ENCODE measurements at places on chromosomes 7 and 10.

- peaks cover 3% of the 10 kb centered on the region for H3K27me3 ChIP-seq
- H3K4me1 ChIP-seq = no peaks in the 10 kb centered on the region
- no peaks in the 10 kb centered on the region for H3K36me3 ChIP-seq
- no peak overlapping the region for H3K27ac ChIP-seq
Measured at GRCh38 chr7:15219758-15220157, 317.2 kb upstream of the DGKB start.

GRCh38 chr7:150788474-150789269, 11.5 kb downstream of the TMEM176B start:
- DNase-seq = no peak
- H3K4me1 ChIP-seq = peaks cover 38% of the 10 kb centered on the region
- no peak overlapping the region for H3K27ac ChIP-seq
- peaks cover 15% of the 10 kb centered on the region for H3K27me3 ChIP-seq

GRCh38 chr10:34815185-34816084, at the start of gene PARD3:
Gene PARD3, minus strand, starts transcription at chr10:34815296. Its CDS starts 301 bp downstream, at chr10:34814995.
- peak within 1 kb of the TSS; percentile 57 for H3K27ac ChIP-seq
- no peaks in the 10 kb centered on the region for H3K36me3 ChIP-seq
- peak; percentile 68 for DNase-seq
- peaks cover 45% of the 10 kb centered on the region for H3K4me1 ChIP-seq
- peak within 1 kb of the TSS; percentile 92 for H3K4me3 ChIP-seq

GRCh38 chr7:105017657-105018365, 3.8 kb downstream of the KMT2E start:
- peak overlapping the region; percentile 99 for H3K4me3 ChIP-seq
- H3K36me3 ChIP-seq = peaks cover 23% of the 10 kb centered on the region
- peaks cover 40% of the 10 kb centered on the region for H3K4me1 ChIP-seq
- DNase-seq = no peak

GRCh38 chr10:4939224-4940072, 23.8 kb upstream of the AKR1C1 start:
- peaks cover 12% of the 10 kb centered on the region for H3K4me1 ChIP-seq
- no peak overlapping the region for H3K4me3 ChIP-seq
- H3K27ac ChIP-seq = no peak overlapping the region
- DNase-seq = no peak
- peaks cover 4% of the 10 kb centered on the region for H3K27me3 ChIP-seq

- no peaks in the 10 kb centered on the region for H3K27me3 ChIP-seq
- H3K4me3 ChIP-seq = no peak overlapping the region
- peaks cover 49% of the 10 kb centered on the region for H3K36me3 ChIP-seq
- no peaks in the 10 kb centered on the region for H3K4me1 ChIP-seq
Measured at GRCh38 chr7:102821994-102822747, 73.4 kb downstream of the FAM185A start.

GRCh38 chr10:132746801-132747625, 38.9 kb downstream of the NKX6-2 start:
- H3K27me3 ChIP-seq = peaks cover 20% of the 10 kb centered on the region
- no peaks in the 10 kb centered on the region for H3K36me3 ChIP-seq
- peak; percentile 56 for DNase-seq
- peaks cover 68% of the 10 kb centered on the region for H3K4me1 ChIP-seq
- no peak overlapping the region for H3K27ac ChIP-seq
- peak overlapping the region; percentile 28 for H3K4me3 ChIP-seq

DNA sequence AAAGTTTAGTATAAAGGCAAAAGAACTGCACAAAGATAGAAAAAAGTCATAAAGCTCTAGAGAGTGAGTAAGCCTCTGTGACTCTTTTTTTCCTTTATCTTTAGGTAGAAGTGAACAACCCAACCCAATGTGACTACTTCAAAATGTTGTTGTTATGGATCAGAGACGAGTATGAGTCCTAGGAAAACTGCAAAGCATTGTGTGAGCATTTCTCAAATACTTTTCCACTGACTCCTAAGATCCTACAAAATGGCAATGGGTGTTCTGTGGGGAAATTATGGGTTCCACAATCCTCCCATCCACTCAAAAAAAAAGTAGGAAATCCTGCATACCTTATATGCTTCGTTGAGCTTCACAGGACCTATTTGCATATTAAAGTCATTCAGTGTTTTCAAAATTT, 177.1 kb downstream of the DGKI start:
- H3K4me1 ChIP-seq = no peaks in the 10 kb centered on the region
- peaks cover 24% of the 10 kb centered on the region for H3K27me3 ChIP-seq
- DNase-seq = no peak
- no peak overlapping the region for H3K27ac ChIP-seq

DNA sequence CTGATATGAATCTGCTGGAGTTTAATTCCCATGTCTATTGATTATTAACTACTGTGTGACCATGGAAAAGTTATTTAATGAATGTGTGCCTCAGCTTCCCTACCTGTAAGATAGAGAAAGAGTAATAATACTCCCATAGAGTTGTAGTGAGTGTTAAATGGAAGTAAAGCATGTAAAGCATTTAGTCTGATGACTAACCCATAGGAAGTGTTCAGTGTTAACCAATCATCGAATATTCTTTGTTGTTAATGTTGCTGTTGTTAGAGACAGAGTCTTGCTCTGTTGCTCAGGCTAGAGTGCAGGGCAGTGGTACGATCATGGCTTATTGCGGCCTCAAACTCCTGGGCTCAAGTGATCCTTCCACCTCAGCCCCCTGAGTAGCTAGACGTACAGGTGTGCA, 36.2 kb upstream of the CCDC6 start:
- no peak for DNase-seq
- no peaks in the 10 kb centered on the region for H3K4me1 ChIP-seq
- no peaks in the 10 kb centered on the region for H3K36me3 ChIP-seq
- H3K4me3 ChIP-seq = no peak overlapping the region

- no peak for DNase-seq
- H3K36me3 ChIP-seq = peaks cover 8% of the 10 kb centered on the region
- no peak overlapping the region for H3K4me3 ChIP-seq
- H3K27me3 ChIP-seq = peaks cover 4% of the 10 kb centered on the region
Measured at GRCh38 chr7:156475179-156475578, 165.4 kb upstream of the RNF32 start.

DNA sequence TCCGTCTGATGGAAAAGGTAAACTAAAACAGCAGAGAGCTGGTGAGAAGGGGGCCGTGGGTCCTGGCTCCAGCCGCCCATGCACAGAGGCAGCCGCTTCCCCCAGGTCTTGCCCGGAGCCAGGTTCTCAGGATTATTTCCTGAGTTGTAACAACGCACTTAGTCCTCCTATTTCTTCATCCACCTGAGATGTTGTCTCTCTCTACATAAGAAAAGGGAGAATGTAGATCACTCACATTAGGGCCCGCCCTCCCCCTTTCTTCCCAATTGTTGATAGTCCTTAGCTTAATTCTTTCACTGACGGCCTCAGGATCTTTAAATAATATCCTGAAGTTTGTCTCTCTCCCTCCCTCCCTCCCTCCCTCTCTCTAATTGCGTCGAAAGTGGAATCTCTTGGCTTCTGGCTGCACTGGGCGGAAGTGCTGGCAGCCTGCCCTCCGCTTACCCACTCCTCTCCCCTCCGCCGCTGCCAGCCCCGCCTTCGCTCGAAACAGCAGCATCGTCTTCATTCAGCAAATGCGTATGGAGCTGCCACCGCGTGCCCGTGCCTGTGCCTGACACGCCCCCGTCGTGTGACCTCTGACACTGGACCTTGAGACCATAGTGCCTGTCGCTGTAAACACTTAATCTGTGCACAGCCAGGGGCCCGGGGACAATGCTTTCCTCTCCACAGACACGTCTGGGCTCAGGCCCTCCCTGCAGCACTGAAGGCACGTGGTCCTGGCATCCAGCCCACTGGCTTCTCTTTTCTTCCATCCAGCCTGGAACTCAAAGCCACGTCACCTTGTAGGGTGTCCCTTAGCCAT, 174.5 kb upstream of the PPP2R2D start:
- peaks cover 71% of the 10 kb centered on the region for H3K4me1 ChIP-seq
- peak; percentile 57 for DNase-seq
- peaks cover 19% of the 10 kb centered on the region for H3K27me3 ChIP-seq
- no peak overlapping the region for H3K4me3 ChIP-seq
- peak overlapping the region; percentile 77 for H3K27ac ChIP-seq
- no peaks in the 10 kb centered on the region for H3K36me3 ChIP-seq

GRCh38 chr10:13528875-13529713, at the start of gene BEND7:
Gene BEND7, minus strand, starts transcription at chr10:13529014. Its CDS starts 481 bp downstream, at chr10:13528533.
- no peaks in the 10 kb centered on the region for H3K36me3 ChIP-seq
- peaks cover 26% of the 10 kb centered on the region for H3K4me1 ChIP-seq
- DNase-seq = peak; percentile 77
- H3K27me3 ChIP-seq = peaks cover 59% of the 10 kb centered on the region

DNA sequence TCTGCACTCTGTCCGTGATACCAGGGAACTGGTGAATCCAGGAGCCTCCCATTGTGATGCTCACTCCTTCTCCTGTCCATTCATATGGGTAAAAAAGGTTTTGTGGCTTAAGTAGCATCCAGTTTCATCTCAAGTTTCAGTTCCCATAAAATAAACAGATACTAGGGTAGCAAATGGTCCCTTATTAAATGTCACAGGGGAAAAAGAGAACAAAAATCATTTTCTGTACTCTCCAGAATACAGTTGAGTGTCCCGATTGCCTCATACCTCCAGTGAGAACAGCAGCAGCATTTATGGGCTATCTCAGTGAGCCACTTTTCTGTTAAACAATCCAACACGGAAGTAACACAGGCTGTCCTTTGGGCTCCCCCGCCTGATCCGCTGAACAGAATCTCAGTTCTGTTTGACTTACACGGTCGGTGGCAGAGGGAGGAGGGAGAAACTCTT, 179.6 kb downstream of the CELF2 start:
- DNase-seq = no peak
- no peak overlapping the region for H3K4me3 ChIP-seq
- peaks cover 12% of the 10 kb centered on the region for H3K36me3 ChIP-seq
- H3K27me3 ChIP-seq = peaks cover 6% of the 10 kb centered on the region
- H3K27ac ChIP-seq = peak overlapping the region; percentile 54
- H3K4me1 ChIP-seq = peaks cover 25% of the 10 kb centered on the region

DNA sequence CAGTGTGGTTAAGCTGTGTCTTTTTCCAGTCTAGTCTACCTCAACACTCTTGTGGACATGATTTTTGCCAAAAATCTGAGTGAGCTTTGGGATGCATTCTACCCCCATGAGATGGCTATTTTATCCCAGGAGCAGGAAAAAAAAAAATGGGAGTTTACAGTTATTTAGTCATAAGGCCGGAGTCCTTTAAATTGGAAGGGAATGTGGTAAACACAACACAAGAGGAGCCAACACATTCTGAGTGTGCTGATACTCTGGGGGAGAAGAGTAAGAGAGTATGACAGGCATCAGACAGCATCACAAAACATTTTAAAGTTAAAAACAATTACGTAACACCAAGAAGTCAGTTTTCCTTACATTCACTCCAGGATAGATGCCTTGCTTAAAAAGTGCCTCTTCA, 46.1 kb downstream of the C1GALT1 start:
- DNase-seq = no peak
- H3K36me3 ChIP-seq = peaks cover 67% of the 10 kb centered on the region
- no peaks in the 10 kb centered on the region for H3K27me3 ChIP-seq
- H3K4me3 ChIP-seq = no peak overlapping the region

DNA sequence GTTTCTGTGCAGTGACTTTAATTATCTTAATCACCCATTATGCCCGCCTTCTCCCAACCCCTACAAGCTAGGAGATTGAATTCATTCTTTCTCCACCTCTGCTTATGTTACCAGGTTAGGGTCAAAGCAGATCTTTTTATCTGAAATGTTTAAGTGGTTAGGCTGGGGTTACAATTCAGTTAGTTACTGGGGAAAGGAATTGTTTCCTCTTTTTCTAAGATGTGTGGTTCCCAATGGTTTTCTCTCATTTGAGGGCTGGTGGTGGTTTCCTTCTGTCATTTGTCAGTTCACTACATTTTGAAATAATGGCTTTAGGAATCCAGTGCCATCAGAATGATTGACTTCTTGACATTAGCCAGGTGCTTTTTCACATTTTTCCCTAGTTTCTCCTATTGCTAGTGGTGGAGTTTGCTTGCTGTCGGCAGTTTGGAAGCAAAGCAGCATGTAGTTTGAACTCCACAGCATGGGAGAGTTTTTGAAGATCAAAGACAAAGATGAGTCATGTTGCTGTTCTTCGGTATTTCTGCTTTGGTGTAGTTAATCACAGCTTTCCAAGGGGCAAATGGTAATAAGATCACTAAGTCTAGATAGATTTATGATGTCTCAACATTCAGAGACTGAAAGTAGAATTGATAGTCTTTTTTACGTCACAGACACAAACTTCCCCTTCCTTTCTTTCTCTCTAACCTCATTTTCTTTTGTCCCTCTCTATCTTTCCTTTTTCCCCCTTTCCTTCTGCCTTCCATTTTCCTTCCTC, 168.2 kb downstream of the SND1 start:
- H3K36me3 ChIP-seq = no peaks in the 10 kb centered on the region
- DNase-seq = no peak
- peak overlapping the region; percentile 28 for H3K4me3 ChIP-seq
- peaks cover 52% of the 10 kb centered on the region for H3K4me1 ChIP-seq

DNA sequence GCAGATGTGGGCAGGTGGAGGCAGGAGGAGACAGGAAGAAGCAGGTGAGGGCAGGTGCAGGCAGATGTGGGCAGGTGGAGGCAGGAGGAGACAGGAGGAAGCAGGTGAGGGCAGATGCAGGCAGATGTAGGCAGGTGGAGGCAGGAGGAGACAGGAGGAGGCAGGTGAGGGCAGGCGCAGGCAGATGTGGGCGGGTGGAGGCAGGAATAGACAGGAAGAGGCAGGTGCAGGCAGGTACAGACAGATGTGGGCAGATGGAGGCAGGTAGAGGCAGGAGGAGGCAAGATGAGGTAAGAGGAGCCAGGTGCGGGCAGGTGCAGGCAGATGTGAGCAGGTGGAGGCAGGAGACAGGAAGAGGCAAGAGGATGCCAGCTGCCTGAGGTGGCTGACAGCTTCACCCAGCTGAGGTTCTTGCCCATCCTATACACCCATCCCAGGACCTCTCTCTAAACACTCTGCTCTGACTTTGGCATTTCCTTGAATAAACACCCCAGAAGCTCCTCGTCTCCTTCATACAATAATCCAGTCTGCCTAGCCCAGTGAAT, 33.0 kb downstream of the PTPRE start:
- peaks cover 6% of the 10 kb centered on the region for H3K4me1 ChIP-seq
- DNase-seq = no peak
- peaks cover 23% of the 10 kb centered on the region for H3K27me3 ChIP-seq
- no peaks in the 10 kb centered on the region for H3K36me3 ChIP-seq

GRCh38 chr10:74932648-74933047, 106.2 kb downstream of the KAT6B start:
- H3K4me3 ChIP-seq = no peak overlapping the region
- peaks cover 30% of the 10 kb centered on the region for H3K4me1 ChIP-seq
- H3K27ac ChIP-seq = peak overlapping the region; percentile 41
- H3K27me3 ChIP-seq = no peaks in the 10 kb centered on the region

DNA sequence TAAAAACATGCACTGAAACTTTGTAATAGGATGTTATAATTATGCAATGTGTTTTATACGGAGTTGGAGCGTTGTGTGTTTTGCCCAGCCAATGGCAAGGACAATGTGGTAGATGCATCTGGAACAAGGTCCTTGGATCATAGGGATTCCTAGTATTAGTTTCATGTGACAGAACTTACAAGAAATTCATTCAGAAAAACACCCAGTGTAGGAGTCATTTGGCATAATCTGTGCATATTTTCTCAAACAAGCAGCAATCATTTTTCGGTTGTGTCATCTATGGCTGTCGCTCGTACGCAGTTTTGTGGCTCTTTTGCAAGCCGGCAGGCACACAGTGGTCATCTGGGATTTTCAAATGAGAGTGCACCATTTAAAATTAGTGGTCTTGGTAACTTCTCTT, 19.8 kb downstream of the CREB5 start:
- H3K36me3 ChIP-seq = no peaks in the 10 kb centered on the region
- H3K4me3 ChIP-seq = no peak overlapping the region
- no peak for DNase-seq
- H3K27me3 ChIP-seq = peaks cover 4% of the 10 kb centered on the region
- H3K27ac ChIP-seq = no peak overlapping the region

GRCh38 chr10:86798611-86799010, 42.2 kb downstream of the BMPR1A start:
- H3K36me3 ChIP-seq = peaks cover 16% of the 10 kb centered on the region
- H3K4me1 ChIP-seq = peaks cover 49% of the 10 kb centered on the region
- no peak for DNase-seq
- peak overlapping the region; percentile 44 for H3K4me3 ChIP-seq
- peak overlapping the region; percentile 77 for H3K27ac ChIP-seq
